Stimulated activated CD4-positive, alpha-beta T cell treated with anti-CD3 and anti-CD28 coated beads, Interleukin-15, amount 100 ng/mL, for 48 hours (primary cell): ENCODE measurements at places on chromosomes 16 and 17.

DNA sequence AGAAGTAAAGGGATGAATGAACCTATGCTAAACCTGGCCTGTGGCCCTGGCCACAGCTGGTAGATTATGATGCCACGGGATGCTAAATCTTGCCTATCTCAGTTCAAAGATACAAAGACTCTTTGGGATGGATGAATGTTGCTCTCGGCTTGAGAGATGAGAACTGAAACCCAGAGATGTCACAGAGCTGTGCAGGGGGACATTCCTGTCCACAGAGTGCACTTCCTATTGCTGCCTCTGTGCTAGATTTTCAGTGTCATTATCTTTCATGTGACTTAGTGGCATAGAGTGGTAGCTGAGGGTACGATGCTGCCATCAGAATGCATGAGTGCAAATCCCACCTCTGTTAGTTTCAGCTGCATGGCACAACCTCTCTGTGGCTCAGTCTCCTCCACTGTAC lies 2.3 kb upstream of the MT1M start:
- DNase-seq: no peak

DNA sequence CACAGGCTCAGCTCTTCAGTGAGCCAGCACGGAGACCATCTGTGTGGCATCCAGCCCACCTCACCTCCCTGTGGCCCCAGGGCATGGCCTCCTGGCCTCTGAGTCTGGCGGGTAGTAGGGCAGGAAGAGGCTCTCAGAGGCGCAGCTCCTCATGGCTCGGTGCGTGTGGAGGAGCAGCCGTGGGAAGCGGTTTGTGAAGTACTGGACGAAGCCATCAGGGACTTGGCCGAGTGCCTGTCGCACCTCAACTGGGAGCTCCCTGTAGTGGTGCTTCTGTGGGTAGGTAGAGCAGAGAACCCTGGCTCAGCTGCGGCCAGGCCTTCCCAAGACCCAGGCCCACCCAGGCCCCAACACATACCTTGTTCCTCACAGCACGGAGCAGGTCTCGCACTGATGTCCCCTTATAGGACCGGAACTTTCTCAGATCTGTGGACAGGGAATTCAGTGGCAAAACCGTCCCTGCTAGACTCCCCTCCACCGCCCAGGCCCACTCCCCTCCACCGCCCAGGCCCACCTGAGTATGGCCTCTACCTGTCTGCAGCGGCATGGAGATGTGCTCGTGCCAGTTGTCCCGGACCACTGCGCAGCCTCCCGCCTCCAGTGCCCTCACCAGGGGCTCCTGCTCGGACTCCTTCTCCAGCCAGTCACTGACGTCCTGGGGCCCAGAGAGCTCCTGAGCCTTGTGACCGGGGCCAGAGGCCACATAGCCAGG lies 12.2 kb downstream of the PLK1 start:
- DNase-seq: no peak

GRCh38 chr16:57132470-57132869 lies 40.1 kb downstream of the CPNE2 start:
- no peak for DNase-seq

DNA sequence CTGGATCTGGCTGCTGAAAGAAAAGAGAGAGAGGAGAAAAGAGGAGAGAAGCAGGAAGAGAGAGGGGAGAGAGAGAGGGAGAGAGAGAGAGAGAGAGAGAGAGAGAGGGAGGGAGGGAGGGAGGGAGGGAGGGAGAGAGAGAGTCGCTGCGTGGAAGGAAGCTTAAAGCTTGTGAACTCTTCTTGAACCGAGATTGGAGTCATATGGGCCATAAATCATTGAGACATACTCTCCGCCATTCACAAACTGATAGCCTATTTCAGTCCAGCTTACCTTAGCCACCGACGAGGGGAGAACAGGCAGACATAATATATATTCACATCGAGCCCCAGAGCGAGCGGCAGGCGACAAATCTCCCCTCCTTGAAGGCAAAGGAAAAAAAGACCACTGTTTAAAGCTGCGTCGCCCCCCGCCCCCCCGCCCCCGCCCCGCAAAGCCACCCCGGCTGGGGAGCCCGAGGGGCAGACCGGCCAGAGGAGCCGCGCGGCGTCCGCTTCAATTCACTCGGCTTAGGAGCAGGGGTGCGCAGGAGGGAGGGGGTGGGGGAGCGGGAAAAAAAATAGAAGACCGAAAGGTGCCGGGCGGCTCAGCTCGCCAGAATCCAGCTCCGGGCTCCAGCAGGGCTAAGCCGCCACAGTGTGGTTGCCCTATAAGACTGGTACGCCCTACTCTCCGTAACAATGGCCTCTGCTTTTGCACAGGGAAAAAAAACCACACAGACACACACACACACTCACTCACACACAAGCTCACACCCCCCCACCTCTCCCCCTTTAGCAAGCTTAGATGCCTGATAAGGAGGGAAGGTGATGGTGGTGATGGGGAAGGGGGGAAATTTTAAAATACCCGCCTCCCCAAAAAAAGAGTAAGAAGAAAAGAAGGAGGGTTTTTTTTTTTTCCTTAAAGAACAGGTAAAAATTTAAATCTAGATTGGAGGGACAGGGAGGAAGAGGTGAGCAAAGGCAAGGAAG lies 10.6 kb upstream of the HOXB2 start:
- no peak for DNase-seq

DNA sequence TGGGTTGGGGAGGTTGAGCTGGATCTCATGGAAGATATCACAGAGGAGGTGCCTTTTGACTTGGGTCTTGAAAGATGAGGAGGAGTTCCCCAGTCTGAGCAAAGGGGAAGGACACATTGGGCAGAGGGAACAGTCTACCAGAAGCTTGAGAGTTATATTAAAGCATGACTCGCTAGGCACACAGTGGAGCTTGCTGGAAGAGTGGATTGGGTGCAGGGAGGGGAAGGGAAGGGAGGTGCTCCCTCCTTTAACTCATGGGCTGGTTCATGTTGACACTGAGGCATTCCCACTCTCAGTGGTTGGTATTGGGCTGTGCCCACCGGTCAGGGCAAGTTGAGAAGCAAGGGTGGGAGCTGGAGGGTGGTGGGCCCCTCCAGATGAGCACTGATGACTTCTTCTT lies 5.9 kb downstream of the TMEM98 start:
- no peak for DNase-seq

DNA sequence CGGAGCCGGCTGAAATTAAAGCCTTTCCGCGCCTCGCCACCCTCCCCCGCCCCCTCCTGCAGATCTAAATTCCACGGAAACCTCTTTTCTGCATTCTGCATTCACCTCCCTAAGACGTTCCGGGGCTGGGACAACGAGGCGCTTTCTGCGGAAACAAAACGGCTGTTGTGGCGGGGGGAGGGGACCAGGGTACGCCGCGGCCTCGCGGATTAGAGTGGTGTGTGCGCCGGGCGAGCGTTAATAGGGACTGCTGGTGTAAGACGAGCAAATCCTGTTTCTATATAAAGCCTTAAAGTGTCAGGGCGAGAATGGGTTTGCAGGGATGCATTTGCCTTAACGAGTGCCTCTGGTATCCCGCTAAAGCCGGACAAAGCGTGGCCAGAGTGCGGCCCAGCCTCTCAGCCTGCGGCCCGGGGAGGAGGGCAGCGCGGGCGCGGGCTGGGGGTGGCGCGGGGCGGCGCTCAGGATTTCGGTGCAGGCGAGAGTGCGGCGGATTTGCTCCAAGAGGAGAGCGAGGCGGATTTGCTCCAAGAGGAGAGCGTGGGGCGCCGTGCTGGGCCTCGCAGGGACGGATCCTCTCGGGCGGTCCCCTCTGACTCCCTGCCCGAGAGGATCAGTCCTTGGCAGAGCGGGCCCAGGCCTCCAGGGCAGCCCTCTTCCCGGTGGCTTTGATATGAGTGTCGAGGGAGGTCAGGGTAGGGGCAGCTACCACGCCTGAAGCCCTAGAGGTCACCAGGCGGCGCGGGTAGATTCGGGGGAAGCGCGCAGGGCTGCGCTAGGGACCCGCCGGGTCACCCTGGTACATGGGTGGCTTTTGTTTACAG lies 5.1 kb downstream of the BAHCC1 start:
- no peak for DNase-seq

GRCh38 chr16:67718668-67719047 lies 458 bp downstream of the GFOD2 start:
- DNase-seq: no peak

DNA sequence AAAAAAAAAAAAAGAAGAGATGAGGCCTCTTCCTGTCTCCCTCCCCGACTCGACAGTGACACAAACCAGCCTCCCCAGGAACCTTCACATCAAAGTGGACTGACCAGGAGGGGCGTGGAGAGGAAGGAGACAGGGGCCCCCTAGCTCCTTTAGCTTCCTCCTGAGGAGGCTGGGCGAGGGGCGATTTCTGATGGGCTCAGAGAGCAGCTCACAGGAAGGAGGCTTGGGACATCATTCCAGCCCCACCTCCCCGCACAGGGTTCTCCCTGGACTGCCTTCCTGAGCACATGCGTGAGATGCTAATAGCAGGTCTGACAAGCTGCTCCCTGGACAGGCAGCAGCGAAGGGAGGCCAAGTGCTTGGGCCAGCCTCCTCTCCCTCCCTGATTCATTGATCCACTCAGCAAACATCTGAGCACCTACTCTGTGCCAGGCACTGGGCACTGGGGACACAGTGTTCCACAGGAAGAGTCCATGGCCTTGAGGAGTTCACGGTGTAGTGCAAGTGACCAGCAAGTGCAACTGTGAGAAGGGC lies 14.4 kb upstream of the DOK4 start:
- DNase-seq: no peak

DNA sequence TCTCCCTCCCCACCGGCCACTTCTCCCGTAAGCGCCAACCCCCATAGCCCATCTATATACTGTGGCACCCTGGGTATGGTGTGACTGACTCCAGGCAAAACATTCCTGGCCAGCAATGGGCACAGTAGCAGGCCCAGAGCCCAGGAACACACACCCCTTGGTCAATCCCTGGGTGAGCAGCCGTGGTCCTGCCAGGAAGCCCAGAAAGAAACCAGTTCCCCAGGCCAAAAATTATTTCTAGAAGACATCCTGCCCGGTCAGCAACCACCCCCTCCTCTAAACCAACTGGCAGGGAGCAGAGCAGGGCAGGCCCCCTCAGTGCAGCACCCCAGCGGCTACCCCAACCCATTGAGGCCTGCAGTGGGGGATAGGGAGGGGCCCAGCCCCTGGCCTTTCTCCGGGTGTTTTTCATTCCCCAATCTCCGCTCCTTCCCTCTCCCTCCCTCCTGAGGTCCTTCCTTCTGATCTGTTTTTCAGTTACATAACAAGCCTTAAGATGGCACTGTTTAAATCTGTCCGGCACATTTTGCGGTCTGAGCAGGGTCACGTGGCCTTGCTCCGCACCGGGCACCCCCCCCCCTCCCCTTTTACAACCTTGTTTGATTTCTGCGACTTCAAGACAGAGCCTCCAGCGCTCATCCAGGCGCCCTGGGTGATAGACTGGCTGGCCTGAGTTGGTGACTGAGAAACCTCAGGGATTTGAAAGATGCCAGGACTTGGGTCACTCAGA lies 2.0 kb downstream of the NPTX1 start:
- DNase-seq: no peak

DNA sequence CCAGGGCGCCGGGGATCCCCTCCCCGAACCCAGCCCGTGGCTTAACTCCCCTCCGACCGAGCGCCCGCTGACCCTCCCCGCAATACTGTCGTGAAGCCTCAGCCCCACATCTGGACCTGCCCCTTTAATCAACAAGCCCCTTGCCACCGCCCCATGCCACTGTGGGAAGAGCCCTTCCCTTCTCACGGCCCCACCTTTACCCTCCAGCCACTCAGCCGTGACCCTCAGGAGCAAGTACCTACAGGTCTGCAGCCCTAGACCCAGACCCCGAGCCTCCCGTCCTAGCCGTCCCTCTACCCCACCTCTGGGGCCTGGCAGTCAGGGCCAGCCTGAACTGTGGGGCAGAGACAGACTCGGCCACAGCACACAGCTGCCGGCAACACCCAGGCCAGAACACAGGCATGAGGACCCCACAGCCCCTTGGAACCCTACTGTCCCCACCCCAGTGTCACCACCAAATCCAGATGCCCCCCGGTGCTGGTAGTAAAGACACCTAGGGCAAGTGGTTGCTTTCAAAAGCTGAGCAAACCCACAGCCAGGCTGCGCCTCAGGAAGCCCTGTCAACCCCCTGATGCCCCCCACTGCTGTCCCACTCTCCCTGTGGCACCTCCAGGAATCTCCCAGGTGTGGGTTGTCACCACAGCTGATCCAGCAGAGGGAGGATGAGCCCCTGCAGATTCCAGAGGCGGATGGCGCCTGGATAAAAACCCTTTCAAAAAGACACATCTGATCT lies 1.4 kb downstream of the NXPH3 start:
- DNase-seq: no peak

- peak; percentile 55 for DNase-seq
These were observed 485 bp downstream of the DYNLL2 start for GRCh38 chr17:58083491-58084316.

GRCh38 chr17:38883592-38884526 lies 14.0 kb downstream of the LASP1 start:
- DNase-seq: no peak

GRCh38 chr17:74552037-74552436 lies 6.1 kb upstream of the CD300C start:
- DNase-seq: no peak

- DNase-seq: no peak
These were observed 4.7 kb upstream of the IGSF6 start for GRCh38 chr16:21656795-21657768.

- no peak for DNase-seq
These were observed 32.6 kb downstream of the MED13 start for GRCh38 chr17:62032480-62032879.

DNA sequence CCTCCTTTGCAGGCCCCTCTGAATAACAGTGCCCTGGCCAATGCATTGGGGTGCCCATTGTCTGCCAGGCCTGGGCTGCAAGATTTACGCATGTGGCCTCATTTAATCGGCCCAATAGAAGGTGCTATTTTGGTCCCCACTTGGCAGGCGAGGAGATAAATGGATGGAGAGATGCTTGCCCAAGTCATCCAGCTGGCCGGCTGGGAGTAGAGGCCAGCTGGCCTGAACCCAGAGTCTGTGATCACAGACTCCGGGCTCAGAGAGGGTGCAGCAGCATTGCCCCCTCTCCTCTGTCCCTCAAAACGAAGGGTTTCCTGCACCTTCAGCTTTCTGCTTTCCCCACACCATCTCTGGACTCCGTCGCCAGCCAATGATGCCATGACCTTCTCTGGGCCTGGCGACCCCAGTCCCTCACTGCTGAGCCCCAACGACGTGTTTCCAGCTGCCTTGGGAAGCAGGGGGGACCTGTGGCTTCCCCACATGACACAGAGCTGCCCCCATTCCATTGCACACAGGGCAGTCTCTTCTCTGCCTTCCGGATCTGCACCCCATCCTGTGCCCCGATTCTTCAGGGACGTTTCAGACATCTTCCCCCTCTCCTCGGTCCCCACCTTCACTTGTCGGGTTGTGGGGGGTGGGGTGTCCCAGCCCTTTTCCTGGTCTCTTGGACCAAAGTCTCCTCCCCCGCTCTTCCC lies 3.5 kb upstream of the ADGRG1 start:
- no peak for DNase-seq

DNA sequence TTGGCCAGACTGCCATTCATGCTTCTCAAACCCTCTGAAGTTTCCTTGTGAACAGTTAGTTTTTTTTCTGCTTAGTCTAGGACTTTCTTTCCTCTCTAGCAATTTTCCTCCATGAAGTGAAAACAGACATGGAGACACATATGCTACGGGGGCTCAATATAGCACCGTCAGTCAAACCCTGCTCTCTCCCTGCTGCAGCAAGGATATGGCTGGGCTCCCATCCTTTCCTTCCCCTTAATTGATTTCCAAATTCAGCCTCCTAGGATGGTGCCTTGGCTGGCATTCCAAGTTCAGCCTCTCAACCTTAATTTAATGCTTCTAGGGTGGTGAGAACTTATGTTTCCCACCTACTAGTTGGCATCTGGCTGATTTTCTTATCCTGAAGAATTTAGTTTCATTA lies 436.7 kb downstream of the NPIPA7 start:
- DNase-seq: no peak

- no peak for DNase-seq
These were observed 7.2 kb downstream of the SLC43A2 start for GRCh38 chr17:1621273-1621954.
